ENCODE measurements at places on chromosomes 3 and 15.

- DNase-seq = no peak
Measured at GRCh38 chr15:85000189-85000864, 18.7 kb downstream of the PDE8A start.

- DNase-seq = no peak
Measured at GRCh38 chr3:194257916-194258668, 93.0 kb downstream of the CPN2 start.

GRCh38 chr3:23002151-23002550 lies 201.0 kb upstream of the UBE2E2 start:
- DNase-seq = no peak

GRCh38 chr3:69330891-69331400 lies 54.9 kb downstream of the FRMD4B start:
- DNase-seq = no peak

GRCh38 chr3:57673156-57673555 lies 19.7 kb downstream of the DENND6A start:
- DNase-seq = no peak

DNA sequence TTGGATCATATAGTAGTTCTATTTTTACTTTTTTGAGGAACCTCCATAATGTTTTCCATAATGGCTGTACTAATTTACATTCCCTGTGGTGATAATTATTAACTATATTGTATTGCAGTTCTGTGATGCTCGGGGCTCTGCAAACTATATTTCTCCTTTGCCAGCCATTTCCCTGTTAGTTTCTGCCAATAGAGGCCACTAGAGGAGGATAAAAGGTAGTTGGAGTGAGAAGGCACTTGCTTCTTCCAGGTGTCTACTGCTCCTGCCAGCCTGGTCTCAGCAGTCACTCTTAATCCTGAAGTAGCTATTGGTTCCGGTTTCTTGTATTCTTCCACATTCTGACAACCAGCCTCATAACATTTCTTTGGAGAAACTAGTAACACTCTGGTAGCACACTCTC lies 233.9 kb upstream of the GBE1 start:
- no peak for DNase-seq

DNA sequence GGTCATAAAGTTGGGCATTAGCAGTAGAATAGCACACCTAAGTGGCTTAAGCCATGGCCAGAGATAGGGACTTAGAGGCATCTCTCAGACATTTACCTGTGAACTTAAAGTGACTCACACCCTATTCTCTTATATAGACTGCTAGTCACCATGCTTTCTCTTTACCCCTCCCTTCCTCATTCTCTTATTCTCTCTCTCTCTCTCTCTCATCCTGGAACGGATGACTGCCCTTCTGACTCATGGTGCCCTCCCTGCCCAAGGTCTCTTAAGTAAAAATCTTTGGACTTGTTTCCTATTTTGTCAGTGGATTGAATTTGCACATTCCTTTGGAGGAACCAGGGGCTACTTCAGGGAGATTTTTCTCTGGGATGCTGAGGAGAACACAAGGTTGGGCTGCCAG lies 58.8 kb downstream of the NPAP1 start:
- no peak for DNase-seq

DNA sequence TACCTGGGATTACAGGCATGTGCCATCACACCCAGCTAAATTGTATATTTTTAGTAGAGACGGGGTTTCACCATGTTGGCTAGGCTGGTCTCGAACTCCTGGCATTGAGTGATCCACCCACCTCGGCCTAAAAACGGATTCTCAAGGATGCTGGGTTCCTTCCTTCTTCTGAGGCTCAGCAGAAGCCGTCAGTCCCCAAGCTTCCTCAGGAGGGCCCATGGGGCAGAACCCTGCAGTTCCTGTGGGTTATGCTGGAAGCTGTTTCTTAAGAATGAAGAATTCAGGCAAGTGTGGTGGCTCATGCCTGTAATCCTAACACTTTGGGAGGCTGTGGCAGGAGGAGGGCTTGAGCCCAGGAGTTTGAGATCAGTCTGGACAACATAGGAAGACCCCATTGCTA lies 29.0 kb upstream of the ZNF710 start:
- no peak for DNase-seq

DNA sequence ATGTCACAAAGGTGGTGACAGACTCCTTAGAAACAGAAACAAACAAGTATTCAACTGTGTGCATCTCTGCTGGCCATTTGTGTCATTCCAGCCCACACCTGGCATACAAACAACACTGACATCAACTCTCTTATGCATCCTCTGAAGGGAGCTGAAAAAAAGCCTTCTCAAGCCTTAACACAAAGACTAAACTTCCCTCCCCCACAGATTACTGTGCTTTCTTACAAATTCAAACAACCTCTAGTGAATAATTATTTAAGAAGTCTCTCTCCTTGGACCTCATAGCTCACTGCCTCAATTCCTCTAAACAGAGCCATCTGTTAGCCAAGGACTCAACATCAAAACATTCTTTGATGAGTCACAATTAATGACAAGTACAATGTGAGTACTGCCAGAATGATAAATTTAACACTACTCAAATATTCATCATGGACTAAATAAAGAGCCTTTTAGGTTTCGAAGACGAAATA lies 132.1 kb downstream of the WDR76 start:
- DNase-seq = no peak

- DNase-seq = no peak
Measured at GRCh38 chr15:70618929-70619328, 144.4 kb downstream of the UACA start.

- no peak for DNase-seq
Measured at GRCh38 chr3:128283421-128283820, 130.1 kb downstream of the EEFSEC start.

DNA sequence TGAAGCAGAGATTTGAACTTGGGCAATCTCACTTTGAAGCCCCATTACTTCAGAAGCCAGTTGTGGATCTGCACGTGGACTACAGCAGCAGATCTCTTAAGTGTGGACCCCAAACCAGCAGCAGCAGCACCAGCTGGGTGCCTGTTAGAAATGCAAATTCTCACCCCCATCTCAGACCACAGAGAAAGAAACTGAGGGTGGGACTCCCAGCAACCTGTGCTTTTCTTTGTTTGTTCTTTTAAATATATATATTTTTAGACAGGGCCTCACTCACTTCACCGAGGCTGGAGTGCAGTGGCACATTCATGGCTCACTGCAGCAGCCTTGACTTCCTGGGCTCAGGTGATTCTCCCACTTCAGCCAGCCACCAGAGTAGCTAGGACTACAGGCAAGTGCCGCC lies 53.2 kb downstream of the SLTM start:
- DNase-seq = no peak

DNA sequence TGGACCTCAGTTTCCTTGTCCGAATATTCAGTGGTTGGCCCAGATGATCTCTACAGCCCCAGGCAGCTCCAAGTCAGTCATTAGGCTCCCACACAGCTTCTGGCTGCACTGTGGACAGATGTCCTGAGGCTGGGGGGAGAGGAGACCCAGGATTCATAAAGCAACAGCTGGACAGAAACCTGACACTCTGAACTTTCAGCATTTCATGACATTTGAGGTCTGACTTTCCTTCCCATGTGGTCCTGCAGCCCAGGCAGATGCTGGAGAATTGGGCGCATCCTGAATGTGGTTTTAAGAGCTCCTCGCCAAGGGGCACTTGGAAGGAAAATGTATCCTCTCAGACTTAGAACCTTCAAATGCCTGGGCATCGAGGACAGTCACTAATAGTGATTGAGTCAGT lies 307.6 kb upstream of the LRRFIP2 start:
- no peak for DNase-seq

- DNase-seq = no peak
Measured at GRCh38 chr15:66752078-66752477, 50.0 kb downstream of the SMAD6 start.

- DNase-seq = no peak
Measured at GRCh38 chr15:101362986-101363566, 68.0 kb upstream of the SNRPA1 start.

DNA sequence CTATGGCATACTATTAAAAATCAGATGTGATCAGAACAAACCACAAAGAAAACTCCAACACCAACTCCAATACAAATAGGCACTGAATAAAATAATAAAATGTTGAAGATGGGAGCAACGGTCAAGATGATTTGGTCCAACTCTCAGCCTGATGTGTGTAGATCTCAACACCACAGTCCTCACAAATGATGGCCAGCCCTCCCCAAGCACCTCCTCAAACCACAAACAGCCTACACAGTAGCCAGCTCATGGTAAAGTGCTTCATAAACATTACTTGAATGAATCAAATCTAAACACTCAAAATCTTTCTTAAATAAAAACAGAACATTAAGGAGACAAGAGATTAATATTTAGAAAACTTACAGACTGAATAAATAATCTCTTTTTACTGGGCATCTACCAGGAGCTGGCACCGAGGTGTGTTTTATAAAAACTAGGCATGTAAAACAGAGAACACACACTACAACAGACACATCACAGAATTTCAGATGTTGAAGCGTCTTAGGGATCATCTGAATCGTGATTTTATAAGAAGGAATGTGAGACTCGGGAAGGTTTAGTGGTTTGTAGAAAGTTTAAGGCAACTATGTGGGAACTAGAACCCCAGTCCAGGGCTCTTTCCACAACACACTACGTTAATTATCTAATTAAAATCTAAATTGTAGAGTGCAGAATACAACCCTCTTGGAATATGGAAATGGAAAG lies 102.4 kb downstream of the MYLK start:
- no peak for DNase-seq

DNA sequence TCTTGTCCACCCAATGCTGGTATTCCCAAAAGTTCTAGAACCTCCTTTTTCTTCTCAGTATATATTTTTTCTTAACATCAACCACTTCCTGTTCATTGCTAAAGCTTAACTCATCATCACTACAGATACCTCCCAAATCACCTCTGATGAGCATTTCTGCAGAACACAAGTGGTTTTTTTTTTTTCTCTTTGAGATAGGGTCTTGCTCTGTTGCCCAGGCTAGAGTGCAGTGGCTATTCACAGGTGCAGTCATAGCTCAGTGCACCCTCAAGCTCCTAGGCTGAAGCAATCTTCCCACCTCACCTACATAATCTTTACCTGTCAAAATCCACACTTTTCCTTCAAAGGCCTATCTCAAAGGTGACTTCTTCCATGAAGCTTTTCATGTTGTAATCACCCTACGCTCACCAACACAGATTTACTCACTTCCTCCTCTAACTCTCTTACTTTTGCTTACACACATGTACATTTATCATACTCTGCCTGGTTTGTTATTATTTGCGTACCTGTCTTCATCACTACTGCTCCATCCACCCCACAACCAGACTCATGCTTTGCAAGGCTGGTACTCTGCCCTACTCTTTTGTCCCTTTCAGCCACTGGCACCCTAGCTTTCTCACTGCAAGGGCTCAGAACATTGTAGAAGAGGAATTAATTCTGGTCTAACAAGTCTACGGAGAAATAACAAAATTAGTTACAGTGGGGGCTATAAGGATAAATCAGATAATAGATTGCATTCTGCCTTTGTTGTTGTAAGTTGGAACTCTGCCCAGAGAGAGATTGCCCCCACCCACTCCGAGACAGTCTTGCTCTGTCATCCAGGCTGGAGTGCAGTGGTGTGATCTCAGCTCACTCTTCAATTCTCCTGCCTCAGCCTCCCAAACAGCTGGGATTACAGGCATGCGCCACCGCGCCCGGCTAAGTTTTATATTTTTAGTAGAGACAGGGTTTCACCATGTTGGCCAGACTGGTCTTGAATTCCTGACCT lies 27.5 kb downstream of the HERC1 start:
- DNase-seq = no peak

DNA sequence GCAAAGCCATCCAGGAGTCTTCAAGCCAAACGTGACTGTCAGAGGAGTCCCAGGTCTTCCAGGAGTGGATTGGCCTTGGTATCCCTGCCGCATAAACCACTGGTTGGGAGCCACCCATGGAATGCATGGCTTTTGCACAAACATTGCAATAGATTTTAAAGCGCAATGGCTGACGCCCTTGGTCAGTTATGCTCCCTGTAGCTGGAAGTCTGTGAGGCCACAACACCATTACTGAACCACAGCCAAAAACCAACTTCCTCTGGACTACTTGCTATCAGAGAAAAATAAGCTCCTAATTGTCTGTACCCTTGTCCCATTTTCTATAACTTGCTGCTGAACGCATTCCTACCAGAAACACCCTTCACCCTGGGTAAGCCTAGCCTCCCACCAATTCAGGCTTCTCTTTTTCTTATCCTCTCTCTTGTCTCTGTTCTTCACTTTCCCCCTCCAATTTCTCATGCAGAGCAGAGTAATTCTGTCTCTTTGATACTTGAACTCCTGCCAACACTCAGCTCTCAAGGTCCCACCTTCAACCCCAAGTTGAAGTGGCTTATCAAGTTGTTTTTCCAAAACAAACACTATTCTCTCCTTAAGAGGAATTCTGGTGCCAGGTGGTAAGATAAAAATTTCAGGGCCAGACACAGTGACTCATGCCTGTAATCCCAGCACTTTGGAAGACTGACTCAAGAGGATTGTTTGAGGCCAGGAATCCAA lies 176.4 kb upstream of the UBE2E1 start:
- DNase-seq = peak; percentile 91

- no peak for DNase-seq
Measured at GRCh38 chr3:98897701-98898100, 3.8 kb downstream of the DCBLD2 start.

- DNase-seq = no peak
Measured at GRCh38 chr3:51986010-51986947, 2.9 kb downstream of the ACY1 start.

- no peak for DNase-seq
Measured at GRCh38 chr3:14539742-14540491, at the start of gene GRIP2. Gene GRIP2, minus strand, starts transcription at chr3:14540342. Its CDS starts 34 bp downstream, at chr3:14540308.

GRCh38 chr3:167406876-167407492 lies 26.9 kb upstream of the ZBBX start:
- peak; percentile 39 for DNase-seq

GRCh38 chr3:34077417-34078195 lies 279.2 kb downstream of the PDCD6IP start:
- no peak for DNase-seq

DNA sequence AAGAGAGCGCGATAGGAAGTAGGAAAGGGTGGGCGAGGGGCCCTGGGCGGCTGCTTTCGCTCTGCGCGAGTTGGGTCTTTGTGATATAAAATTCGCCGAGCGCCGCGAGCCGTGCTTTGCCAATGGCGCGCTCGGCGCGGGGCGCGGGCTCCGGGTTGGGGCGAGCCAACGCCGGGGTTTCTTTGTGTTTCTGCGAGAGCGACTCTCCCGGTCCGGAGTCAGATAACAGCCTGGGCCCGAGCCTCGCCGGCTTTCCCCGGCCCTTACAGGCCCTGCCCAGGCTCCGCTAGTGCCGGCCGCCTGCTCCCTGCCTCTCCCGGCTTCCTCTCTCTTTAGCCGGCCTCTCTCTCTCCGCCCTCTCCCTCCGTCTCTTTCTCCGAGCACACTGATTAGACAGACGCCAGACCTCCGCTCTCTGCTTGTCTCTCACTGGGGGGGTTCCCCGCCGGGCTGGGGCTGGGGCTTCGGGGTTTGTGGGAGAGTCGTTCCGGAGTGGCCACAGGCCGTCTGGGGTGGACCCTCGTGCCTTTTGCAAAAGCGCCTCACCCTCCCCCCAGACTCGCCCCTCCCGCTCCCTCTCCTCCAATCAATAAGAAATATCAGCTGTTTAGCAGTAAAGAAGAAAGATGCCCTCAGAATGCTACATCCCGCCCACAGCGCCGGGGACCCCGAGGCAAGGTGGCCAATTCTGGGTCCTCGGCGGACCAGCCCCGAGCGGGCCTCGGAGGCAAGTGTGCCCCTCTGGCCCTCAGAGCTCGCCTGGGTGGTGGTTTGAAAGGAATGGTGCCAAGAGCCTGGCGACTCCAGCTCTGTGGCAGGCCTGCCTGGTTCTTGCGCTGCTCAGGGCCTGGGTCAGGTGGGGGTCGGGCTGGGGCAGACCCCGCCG lies 2.9 kb downstream of the NR2F2 start:
- no peak for DNase-seq
